ENCODE measurements at places on chromosomes 1 and 21.

DNA sequence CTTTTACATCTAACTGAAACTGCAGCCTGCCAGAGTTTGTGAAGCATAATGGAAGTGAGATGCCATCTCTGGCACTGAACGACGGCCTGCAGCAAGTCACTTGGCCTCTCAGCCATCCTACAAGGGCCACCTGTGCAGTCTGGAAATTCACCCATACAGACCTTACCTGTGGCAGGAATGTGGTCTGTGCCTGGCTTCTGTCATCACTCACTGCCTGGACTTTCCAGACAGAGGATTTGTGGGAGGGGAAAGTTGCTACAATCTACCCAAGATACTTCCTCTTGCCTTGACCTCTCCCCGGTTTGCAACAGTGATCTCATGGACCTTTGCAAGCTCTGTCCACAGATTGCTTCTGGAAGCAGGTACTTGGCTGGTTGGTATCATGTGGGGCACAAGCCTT lies 58.4 kb upstream of the ATP1B1 start:
- H3K36me3 ChIP-seq, result no peaks in the 10 kb centered on the region
- DNase-seq, result no peak
- H3K27ac ChIP-seq, result no peak overlapping the region
- no peak overlapping the region for H3K4me3 ChIP-seq
- peaks cover 1% of the 10 kb centered on the region for H3K4me1 ChIP-seq
- H3K27me3 ChIP-seq, result no peaks in the 10 kb centered on the region

- DNase-seq, result no peak
- no peak overlapping the region for H3K4me3 ChIP-seq
- no peak overlapping the region for H3K27ac ChIP-seq
- H3K27me3 ChIP-seq, result no peaks in the 10 kb centered on the region
Measured at GRCh38 chr1:37670133-37670532, 22.2 kb upstream of the CDCA8 start.

GRCh38 chr1:39046613-39047210 lies 20.6 kb downstream of the NDUFS5 start:
- H3K36me3 ChIP-seq, result no peaks in the 10 kb centered on the region
- no peak overlapping the region for H3K4me3 ChIP-seq
- no peak overlapping the region for H3K27ac ChIP-seq
- no peak for DNase-seq
- no peaks in the 10 kb centered on the region for H3K27me3 ChIP-seq
- H3K4me1 ChIP-seq, result no peaks in the 10 kb centered on the region

DNA sequence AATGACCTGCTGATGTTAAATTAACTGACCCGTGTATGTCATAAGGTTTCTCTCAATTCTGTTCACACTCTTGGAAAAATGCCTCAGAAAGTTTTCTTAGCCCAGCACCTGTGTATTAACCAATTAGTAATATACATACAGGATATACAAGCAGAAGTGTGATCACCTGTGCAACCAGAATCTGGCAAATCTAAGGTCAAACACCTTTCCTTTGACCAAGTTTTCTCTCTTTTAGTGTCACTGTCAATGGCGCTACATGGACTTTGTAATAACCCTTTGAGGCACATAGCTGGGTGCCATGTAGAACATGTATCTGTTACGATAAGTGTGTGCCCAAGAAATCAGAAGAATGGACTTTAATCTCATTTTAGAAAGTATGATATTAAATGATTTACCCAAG lies 1.1 kb downstream of the NCSTN start:
- no peak for DNase-seq
- no peaks in the 10 kb centered on the region for H3K27me3 ChIP-seq
- no peak overlapping the region for H3K27ac ChIP-seq

DNA sequence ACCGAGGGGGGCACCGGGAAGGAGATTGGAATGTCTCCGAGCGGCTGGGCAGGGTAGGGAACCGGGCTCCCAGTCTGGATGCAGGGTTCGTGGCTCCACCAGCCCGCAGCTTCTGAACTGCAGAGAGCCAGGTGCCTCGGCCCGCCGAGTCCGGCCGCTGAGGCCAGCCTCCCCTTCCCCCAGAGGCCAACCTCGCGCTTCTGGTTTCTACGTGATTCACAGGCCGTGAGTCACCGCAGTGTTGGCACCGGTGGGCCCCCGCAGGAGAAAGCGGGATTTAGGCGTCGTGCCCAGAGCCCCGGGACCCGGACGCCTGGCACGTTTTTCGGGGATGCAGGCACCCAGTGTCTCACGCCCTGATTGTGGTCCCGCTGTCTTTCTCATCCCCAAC lies 458 bp downstream of the CRABP2 start:
- H3K4me1 ChIP-seq, result peaks cover 14% of the 10 kb centered on the region
- H3K27ac ChIP-seq, result no peak overlapping the region
- H3K27me3 ChIP-seq, result no peaks in the 10 kb centered on the region
- H3K36me3 ChIP-seq, result no peaks in the 10 kb centered on the region
- peak; percentile 68 for DNase-seq
- peak overlapping the region; percentile 43 for H3K4me3 ChIP-seq

DNA sequence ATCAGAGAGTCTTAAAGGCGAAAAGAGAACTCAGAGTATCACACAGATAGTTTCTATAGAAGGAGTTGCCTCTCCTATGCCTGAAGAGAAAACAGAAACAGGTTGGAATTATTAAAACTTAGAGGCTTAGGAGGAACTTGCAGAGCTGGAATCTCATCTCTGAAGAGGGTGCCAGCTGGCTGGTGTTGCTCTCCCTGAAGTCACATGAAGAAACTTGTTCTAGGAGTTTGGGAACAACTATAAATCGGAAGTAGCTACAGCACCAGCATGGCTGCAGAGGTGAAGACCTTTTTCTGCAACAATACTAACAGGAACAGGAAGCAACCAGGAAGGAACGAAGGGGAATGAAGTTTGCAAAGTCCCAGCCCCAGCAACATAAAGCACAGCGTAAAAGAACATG lies 35.8 kb downstream of the FMO3 start:
- no peaks in the 10 kb centered on the region for H3K27me3 ChIP-seq
- no peak overlapping the region for H3K4me3 ChIP-seq
- no peaks in the 10 kb centered on the region for H3K4me1 ChIP-seq
- H3K36me3 ChIP-seq, result no peaks in the 10 kb centered on the region

- H3K4me3 ChIP-seq, result peak overlapping the region; percentile 49
- no peaks in the 10 kb centered on the region for H3K4me1 ChIP-seq
- no peaks in the 10 kb centered on the region for H3K27me3 ChIP-seq
- no peaks in the 10 kb centered on the region for H3K36me3 ChIP-seq
- H3K27ac ChIP-seq, result peak overlapping the region; percentile 92
Measured at GRCh38 chr1:81802707-81803430, 2.1 kb downstream of the ADGRL2 start.

DNA sequence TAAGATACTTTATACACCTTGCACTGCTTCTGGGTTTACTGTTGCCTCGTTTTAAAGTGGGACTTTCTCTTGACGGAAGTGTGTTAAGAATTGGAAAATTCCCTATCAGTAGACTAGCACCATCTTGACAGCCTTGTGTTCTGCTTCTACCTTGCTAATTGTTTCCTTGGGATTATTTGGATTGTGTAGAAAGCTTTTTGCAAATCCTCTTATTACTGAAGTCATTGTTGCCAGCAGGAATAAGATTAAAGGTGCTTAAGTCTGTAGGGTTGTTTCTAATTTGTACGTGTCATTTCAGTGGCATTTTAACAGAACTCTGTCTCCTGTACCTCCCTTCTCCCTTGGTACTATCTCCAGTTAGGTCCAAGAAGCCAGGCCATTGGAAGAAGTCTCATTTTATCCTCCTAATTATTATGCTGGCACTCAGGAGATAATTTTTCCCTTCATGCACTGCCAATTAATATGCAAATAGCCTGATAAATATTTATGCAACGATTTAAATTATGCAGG lies 107.7 kb downstream of the POU2F1 start:
- DNase-seq, result no peak
- H3K27ac ChIP-seq, result no peak overlapping the region
- H3K4me1 ChIP-seq, result no peaks in the 10 kb centered on the region
- no peaks in the 10 kb centered on the region for H3K36me3 ChIP-seq
